PC-3 (cell line): ENCODE measurements at places on chromosomes 7 and 10.

- no peaks in the 10 kb centered on the region for H3K27me3 ChIP-seq
- no peaks in the 10 kb centered on the region for H3K4me1 ChIP-seq
- H3K27ac ChIP-seq: no peak overlapping the region
- no peaks in the 10 kb centered on the region for H3K36me3 ChIP-seq
Measured at GRCh38 chr7:84712374-84713121, 474.3 kb downstream of the SEMA3D start.

GRCh38 chr10:10499839-10500238, 517.8 kb upstream of the CELF2 start:
- H3K4me3 ChIP-seq: no peak overlapping the region
- no peaks in the 10 kb centered on the region for H3K27me3 ChIP-seq
- DNase-seq: no peak
- H3K27ac ChIP-seq: no peak overlapping the region

DNA sequence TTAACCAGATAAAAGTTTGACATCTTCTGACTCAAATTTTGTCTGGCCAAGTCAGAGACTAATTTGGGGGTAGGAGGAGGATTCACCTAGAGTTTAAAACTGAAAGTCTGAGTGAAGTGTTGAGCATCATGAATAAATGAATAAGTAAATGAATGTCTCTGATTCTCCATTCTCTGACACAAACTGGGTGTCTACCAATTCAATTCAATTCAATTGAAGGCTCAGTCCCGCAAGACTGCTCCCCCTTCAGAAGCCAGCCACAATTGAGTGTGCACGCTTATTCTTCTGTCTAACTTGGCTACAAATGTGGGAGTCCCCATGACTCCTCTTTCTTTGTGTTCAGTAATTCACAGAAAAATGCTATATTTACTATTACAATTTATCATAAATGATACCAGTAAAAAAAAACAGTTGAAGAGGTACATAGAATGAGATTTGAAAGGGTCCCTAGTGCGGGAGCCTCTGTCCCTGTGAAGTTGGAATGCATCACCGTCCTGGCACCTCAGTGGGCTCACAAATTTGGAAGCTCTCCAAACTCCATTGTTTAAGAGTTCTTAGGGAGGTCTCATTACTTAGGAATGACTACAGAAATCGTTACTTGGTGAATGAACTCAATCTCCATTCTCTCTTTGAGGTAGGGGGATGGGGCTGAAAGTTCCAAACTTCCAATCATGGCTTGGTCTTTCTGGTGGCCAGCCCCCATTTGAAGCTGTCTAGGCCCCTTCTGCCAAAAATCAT, 243.7 kb upstream of the PHYHIPL start:
- H3K36me3 ChIP-seq: no peaks in the 10 kb centered on the region
- H3K27ac ChIP-seq: no peak overlapping the region
- no peak overlapping the region for H3K4me3 ChIP-seq

GRCh38 chr7:131111081-131111576, 216.5 kb upstream of the MKLN1 start:
- peak; percentile 52 for DNase-seq
- peak overlapping the region; percentile 96 for H3K27ac ChIP-seq
- H3K4me3 ChIP-seq: peak overlapping the region; percentile 96
- no peaks in the 10 kb centered on the region for H3K36me3 ChIP-seq
- no peaks in the 10 kb centered on the region for H3K27me3 ChIP-seq

DNA sequence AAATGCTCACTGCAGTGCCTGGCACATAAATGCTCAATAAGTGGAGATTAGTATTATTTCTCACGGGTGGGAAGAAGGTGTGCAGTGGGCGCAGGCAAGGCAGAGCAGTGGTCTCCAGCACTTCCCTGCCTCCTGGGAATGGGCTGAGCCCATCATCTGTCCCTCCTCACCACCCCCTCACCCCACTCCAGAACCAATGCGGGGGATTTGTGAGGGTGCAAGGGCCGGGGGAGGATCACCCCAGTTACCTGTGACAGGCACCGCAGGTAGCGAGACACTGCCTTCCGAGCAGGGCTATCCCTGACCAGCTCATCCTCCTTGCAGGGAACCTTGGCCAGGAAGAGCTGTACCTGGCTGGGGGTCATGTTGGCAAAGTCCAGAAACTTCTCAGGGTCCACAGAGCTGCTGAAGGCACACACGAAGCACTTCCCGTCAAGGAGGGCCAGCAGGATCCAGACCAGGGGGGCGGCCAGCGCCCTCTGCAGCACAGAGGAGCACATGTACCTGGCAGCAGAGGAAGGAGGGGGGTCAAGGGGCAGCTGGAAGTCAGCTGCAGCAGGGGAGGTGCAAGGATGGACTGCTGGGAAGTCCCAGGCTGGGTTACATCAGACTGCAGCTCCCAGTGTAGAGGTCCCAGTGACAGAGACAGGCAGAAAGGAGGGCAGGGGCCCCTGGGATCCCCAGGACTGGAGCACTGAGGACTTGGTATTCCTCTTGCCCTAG, 2.8 kb downstream of the CALHM3 start:
- H3K4me3 ChIP-seq: no peak overlapping the region
- no peak overlapping the region for H3K27ac ChIP-seq
- H3K4me1 ChIP-seq: peaks cover 33% of the 10 kb centered on the region

DNA sequence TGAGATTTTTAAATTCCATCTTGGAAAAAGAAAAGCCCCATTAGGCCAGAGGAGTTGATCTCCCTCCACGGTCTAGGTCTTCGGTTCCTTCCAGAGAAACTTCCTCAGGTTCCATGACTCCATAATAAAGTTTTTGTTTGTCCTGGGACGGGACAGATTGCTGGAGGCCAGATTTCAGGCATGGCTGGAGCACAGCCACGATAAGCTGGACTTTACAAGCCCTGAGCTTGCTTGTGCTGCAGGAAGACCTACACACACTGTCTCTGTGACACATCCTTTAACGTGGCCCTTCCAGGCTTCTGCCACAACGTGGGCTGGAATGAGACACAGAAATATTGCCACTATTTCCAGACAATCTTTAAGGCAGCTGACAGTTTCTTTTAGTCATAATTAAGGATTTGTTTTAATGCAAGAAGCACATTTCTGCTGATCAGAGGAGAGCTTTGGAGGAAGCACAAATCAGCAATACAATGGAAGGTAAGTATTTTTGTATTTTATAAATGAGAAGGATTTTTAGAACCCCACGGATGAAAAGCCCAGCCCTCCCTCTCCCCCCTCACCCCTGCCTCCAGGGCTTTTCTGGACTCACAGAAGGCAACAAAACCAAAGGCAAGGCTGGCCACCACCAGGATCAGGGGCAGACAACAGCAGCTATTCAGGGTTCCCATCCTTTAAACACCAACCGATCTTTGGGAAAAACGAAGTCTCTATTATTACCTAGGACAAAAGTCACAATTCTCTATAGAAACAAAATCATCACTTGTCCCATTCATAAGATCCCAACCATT, 6.5 kb downstream of the CTBP2 start:
- H3K4me3 ChIP-seq: no peak overlapping the region
- DNase-seq: peak; percentile 57
- H3K27ac ChIP-seq: peak overlapping the region; percentile 50
- H3K4me1 ChIP-seq: peaks cover 50% of the 10 kb centered on the region

DNA sequence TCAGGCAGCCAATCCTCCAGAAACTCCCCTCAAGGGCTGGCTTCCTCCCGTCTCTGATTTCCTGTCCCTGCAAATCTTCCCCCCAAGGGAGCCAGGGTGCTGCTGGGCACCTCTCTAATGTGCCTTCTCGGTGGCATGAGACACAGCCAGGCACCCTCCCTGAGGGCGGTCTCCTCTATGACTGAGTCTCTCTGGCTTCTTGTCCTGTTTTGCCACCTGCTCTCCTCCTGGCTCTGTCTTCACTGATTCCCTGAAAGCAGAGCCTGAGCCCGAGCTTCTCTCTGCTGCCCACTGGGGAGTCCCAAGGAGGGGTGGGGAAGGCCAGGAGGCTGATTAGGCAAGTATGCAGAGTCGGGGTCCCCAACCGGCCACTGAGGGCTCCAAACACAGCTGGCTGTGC, 60.4 kb upstream of the INSIG1 start:
- DNase-seq: peak; percentile 33
- H3K27me3 ChIP-seq: no peaks in the 10 kb centered on the region
- no peak overlapping the region for H3K27ac ChIP-seq
- H3K36me3 ChIP-seq: no peaks in the 10 kb centered on the region

DNA sequence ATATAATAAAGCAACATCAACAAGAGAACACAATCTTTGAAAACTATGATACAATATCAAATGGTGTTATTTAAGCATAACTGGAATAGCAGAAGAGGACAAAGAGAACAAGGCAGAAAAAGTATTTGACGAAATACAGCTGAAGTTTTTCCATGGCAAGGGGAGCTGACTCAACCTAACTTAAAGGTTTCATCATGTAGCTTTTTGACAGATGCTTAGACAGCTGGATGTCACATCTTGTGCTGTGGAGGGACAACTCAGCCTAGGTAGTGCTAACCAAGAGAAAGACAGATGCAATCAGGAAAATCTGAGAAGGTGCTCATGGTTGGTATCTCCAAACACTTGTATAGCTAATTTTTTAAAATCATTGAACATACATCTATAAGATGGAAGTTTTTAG, 208.2 kb downstream of the TFEC start:
- H3K4me3 ChIP-seq: no peak overlapping the region
- H3K36me3 ChIP-seq: no peaks in the 10 kb centered on the region
- no peak overlapping the region for H3K27ac ChIP-seq
- no peaks in the 10 kb centered on the region for H3K4me1 ChIP-seq

DNA sequence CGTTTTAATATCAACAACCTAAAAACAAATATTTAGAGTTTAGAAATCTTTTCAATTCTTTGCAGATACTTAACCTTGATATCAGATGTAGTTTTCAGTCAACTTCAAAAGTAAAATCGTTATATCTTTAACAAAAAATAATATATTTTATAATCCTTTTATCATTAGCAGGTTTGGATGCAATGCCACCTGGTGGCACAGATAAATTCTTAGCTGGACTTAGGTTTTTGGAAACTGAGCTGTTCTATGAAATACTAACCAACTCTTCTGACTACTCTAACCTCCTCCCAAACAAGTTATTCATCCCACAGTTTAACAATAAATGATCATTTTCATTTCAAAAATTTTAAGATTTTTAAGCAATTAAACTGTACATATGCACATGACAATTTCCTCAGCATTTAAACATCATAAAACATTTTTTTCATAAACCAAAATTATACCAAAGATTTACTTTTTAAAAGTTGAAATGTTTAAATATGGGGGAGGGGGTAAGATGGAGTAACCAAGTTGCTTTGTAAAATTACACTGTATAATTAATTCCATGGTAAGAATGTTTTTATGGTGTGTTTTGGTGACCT, 56.9 kb downstream of the HIBADH start:
- no peaks in the 10 kb centered on the region for H3K27me3 ChIP-seq
- H3K4me1 ChIP-seq: peaks cover 30% of the 10 kb centered on the region
- peak; percentile 75 for DNase-seq
- no peaks in the 10 kb centered on the region for H3K36me3 ChIP-seq

- DNase-seq: no peak
- no peak overlapping the region for H3K27ac ChIP-seq
- H3K4me3 ChIP-seq: no peak overlapping the region
- no peaks in the 10 kb centered on the region for H3K27me3 ChIP-seq
- H3K36me3 ChIP-seq: peaks cover 6% of the 10 kb centered on the region; the same call in 1 of the 2 replicates
Measured at GRCh38 chr10:60277656-60278055, 112.0 kb downstream of the ANK3 start.

GRCh38 chr7:112130729-112131410, 75.3 kb downstream of the DOCK4 start:
- no peak overlapping the region for H3K27ac ChIP-seq
- H3K4me3 ChIP-seq: no peak overlapping the region
- peaks cover 22% of the 10 kb centered on the region for H3K4me1 ChIP-seq
- H3K27me3 ChIP-seq: no peaks in the 10 kb centered on the region

GRCh38 chr7:8615019-8615418, 181.6 kb downstream of the NXPH1 start:
- H3K4me3 ChIP-seq: no peak overlapping the region
- no peak for DNase-seq
- no peaks in the 10 kb centered on the region for H3K36me3 ChIP-seq

DNA sequence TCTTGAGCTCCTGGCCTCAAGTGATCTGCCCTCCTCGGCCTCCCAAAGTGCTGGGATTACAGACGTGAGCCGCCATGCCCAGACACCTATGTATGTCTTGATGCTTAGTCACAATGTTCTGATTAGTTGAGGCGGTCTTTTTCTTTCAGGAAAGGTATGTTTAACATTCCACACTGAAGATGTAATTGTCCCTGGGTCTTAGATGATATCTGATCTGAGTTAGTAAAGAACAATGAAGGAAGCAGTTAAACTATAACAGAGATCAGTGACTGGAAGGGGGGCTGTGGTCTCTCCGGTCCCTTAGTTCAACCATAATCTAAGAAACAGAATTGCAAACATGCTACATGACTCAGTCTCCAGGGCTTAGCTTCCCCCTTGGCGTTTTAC, 31.5 kb upstream of the SH2D4B start:
- no peak for DNase-seq
- H3K4me1 ChIP-seq: no peaks in the 10 kb centered on the region
- H3K4me3 ChIP-seq: no peak overlapping the region
- no peaks in the 10 kb centered on the region for H3K27me3 ChIP-seq

DNA sequence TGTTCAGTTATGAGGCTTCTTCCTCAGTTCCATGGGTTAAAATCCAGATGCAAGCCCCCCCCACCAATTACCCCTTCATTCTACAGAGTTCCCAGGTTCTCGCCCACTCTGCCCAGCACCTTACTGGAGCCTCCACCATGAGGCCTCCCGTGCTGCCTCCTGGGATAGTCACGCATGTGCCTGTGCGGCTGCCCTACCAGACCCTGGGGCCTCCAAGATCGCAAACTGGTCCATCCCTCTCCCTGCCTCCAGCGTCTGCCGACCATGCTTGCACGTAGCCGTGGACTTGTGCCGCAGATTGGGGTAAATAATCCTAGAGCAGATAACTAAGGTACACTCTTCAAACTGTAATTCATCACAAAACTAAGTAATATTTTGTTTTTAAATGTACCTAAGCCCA, 611.2 kb downstream of the PTPRN2 start:
- no peak for DNase-seq
- no peak overlapping the region for H3K4me3 ChIP-seq
- no peaks in the 10 kb centered on the region for H3K4me1 ChIP-seq
- H3K27ac ChIP-seq: no peak overlapping the region
- no peaks in the 10 kb centered on the region for H3K36me3 ChIP-seq

- H3K4me3 ChIP-seq: no peak overlapping the region
- no peak for DNase-seq
- no peaks in the 10 kb centered on the region for H3K36me3 ChIP-seq
- no peaks in the 10 kb centered on the region for H3K27me3 ChIP-seq
Measured at GRCh38 chr10:60419249-60419648, 29.6 kb upstream of the ANK3 start.

GRCh38 chr7:135553346-135553745, 4.4 kb upstream of the NUP205 start:
- H3K36me3 ChIP-seq: no peaks in the 10 kb centered on the region
- no peak overlapping the region for H3K27ac ChIP-seq
- no peaks in the 10 kb centered on the region for H3K27me3 ChIP-seq
- DNase-seq: no peak
- no peak overlapping the region for H3K4me3 ChIP-seq

DNA sequence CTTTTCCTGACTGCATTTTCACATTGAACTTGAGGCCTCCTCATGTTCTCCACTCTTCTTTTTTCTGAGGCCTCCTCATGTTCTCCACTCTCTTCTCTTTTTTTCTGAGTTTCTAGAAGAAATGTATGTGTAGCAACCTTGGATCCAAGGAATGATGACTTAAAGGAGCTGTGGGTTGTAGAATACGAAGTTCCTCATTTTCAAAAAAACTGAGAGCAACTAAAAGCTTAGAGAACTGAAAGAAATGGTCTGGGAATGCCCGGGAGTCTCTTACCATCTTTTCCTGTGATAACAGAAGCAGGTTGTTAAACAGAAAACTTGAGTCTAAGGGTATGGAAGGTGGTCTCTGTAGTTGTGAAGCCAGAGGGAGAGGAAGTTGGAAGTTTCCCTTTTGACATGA, 32.8 kb downstream of the MRPS33 start:
- no peaks in the 10 kb centered on the region for H3K27me3 ChIP-seq
- H3K4me3 ChIP-seq: no peak overlapping the region
- H3K4me1 ChIP-seq: peaks cover 17% of the 10 kb centered on the region
- DNase-seq: no peak
